GM12878 (cell line): ENCODE measurements at places on chromosomes 12 and 14.

- DNase-seq: no peak
Observed at GRCh38 chr14:89027097-89027740, 202.8 kb downstream of the TTC8 start.

DNA sequence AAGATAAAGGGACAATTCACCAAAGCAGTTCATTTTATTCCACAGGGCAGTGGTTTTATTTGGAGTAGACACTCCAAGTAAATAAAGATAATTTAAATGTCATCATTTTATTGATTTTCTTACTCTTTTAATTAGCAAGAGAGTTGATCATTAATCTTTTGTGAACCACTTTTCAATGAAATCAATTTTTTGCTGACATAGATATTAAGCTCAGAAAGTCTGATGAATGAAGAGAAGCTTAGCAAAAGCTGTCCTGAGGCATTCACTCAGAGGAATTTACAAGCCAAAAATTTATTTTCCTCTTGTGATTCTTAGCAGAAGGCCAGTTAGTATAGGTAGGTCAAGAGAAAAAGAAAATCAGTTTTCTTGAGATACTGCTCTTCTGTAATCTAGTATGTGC, 618.0 kb downstream of the CCER1 start:
- no peak for DNase-seq

DNA sequence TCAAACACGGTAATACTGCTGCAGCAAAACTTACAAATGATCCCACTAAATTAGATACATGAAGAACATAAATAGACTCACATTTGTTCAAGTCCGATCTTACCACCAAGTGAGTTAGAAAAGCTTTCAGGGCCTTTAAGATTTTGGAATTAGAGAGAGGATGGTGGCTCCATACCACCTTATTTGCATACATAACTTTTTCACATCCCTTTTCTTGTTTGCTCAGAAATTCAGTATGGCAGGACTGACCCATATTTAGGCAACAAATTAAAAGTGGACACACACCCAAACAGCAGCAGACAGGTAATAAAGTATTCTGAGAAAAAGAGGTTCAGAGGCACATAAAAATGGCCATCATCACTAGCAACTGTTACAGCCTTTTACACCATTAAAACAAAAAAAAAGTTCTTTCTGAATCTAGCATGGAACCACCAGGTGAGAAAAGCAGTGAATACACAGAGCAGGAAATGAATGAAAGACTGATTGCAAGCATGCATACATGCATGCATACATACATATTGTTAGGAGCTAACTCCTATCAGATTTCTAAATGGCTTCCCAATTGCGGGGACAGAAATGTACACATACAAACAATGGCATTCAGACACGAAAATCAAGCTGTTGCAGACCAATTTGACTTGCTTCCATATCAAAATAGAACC, 23.3 kb downstream of the STXBP6 start:
- DNase-seq: peak; percentile 15

- no peak for DNase-seq
Observed at GRCh38 chr12:30859226-30859625, 67.3 kb upstream of the TSPAN11 start.

DNA sequence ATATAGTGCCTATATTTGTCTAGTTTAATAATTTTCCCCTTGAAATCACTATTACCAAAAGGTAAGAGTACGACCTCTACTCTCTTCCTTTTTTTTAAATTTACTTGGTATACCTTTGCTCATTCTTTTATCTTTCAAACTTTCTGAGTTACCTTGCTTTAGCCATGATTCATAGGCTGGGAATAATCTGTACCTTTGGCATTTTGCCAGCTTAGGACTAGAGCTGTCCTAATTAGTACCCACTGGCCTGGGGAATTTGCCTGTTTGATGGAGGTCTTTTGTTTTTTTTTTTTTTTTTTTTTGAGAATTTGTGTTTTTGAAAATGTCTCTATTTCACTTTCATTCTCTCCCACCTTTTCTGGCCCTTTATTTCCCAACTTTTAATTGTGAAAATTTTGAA, 8.7 kb upstream of the SLC4A8 start:
- no peak for DNase-seq

GRCh38 chr14:61451891-61452400, 130.6 kb downstream of the PRKCH start:
- no peak for DNase-seq

GRCh38 chr12:124233846-124234640, 60.9 kb upstream of the RFLNA start:
- no peak for DNase-seq

GRCh38 chr14:98101323-98101722, 1170.7 kb downstream of the BCL11B start:
- DNase-seq: no peak

- DNase-seq: peak; percentile 80
Observed at GRCh38 chr12:6946033-6946919, 2.5 kb downstream of the C12orf57 start.
